ENCODE measurements at places on chromosomes 5 and 9.

DNA sequence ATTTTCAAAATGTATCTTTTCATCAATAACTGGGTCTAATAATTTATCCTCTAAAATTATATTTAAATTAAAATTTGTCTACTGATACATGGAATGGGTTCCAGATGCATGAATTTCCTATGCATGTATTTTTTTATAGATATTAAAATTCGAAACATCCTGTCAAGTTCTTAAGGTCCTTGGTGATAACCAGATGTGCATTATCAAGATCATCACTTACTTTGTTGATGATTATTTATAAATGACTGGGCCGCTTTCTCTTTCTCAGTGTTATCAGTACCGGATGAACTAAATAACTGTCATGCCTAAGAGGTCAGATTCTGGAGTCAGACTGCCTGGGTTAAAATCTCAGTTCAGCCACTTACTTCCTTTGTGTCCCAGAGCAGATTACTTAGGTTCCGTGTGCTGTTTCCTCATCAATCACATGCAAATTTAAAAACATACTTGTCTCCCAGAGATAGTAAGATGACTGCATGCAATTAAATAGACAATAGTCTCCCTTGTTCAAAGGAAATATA is 124.3 kb downstream of the TEX10 start:
- no peak for DNase-seq

DNA sequence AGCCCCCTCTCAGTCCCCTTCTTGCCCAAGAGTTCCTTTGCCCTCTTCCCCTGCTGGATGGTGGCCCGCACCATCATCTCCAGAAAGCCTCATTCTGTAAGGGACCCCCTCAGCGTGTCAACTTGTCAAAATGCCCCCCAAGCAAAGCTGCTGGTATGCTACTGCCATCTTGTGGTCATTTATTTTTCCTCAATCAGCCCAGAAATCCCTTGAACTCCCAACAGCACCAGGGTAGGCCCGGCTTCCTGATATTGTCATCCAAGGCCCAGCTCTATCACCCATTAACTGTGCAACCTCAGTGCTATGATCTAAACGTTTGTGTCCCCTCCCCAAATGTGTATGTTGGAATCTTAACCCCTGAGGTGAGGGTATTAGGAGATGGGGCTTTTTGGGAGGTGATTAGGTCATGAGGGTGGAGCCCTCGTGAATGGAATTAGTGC is 53.2 kb upstream of the FBXW11 start:
- DNase-seq, result no peak

DNA sequence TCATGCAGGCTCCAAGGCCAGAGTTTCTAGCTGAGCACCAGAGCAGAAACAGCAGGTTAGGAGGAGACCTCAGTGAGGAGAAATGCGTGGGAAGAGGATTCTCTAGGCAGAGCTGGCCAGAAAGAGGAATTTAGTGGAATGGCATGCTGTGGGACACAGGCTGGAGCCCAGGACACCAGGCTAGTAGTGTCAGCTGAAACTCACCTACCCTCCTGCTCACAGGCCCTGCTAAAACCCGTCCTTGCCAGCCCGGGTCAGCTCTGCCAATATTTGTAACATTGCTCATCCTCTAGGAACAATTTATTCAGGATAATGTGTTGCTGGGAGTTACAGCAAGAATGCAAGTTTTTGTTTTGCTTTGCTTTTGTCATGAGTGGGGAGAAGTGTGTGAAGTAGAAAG is 40.2 kb upstream of the AGXT2 start:
- no peak for DNase-seq

- peak; percentile 13 for DNase-seq
Measured at GRCh38 chr9:123834889-123835562, 94.9 kb downstream of the DENND1A start.

GRCh38 chr5:72366324-72366976 is 46.3 kb downstream of the PTCD2 start:
- DNase-seq, result peak; percentile 56

DNA sequence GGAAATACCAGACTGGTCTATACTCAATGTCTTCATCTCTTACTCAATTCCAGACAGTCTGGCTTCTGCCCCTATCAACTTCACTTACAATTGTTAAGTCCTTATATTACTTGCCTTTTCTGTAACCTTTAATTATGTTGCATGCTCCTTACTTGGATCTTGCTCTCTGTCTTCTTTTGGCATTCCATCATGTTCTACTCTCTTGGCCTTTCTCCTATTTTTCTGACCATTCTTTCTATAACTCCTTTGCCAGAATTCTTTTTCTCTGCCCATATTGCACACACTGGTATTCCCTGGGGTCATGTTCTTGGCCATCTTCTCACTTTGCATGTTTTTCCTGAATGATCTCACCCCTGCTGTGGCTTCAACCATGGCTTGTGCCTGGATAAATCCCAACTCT is 209.8 kb upstream of the ZNF462 start:
- no peak for DNase-seq

- DNase-seq, result no peak
Measured at GRCh38 chr5:55331321-55331720, 23.5 kb downstream of the MTREX start.

- DNase-seq, result no peak
Measured at GRCh38 chr5:135556620-135557019, 20.9 kb upstream of the NEUROG1 start.

DNA sequence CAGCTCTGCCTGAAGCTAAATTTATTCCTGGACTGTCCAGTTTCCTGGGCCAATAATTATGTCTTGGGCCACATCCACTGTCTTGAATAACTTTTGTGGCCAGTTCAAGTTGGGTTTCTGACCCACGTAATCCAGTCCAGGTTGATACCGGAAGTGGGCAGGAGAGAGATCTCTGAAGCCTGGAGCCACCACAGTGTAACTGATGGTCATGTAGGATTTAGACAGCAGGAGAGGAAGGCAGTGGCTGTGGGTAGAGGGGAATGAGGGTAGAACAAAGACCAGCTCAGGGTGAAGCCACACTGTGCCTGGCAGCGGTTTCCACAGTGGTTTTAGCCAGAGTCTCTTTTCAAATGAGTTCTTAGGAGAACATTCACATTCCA is 30.2 kb downstream of the SH3PXD2B start:
- no peak for DNase-seq

DNA sequence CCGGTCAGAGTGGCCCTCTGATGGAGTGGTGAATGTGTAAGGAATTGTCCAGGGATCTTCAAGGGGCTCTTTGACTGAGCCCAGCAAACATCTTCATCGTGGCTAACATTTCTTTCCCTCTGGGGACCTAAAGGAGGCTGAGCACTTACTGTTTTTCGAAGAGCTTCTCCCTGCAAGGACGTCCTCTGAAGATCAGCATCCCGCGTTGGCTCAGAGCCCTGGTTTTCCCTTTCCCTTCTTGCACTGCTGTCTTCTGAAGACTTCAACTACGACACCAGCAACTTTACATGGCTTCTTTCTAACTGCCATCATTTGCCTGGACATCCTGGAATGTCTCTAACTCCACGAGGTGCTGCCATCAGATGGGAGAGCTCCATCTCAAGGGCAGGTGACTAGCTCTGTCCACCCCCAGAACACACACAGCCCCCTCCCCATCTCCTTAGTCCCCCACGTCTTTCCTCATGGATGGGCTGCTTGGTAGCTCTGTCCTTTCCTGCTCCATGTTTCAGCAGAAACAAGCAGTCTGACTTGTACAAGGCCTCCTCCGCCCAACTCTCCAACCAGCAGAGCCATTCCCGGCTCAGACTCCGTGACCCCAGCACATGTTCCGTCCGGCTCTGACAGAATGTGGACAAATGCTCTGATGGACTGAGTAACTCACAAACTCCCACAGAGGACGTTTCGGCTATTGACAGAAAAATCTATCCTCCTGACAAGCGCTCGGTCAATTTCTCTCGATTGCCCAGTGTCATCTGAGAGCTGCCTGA is 17.1 kb downstream of the SHB start:
- DNase-seq, result no peak

DNA sequence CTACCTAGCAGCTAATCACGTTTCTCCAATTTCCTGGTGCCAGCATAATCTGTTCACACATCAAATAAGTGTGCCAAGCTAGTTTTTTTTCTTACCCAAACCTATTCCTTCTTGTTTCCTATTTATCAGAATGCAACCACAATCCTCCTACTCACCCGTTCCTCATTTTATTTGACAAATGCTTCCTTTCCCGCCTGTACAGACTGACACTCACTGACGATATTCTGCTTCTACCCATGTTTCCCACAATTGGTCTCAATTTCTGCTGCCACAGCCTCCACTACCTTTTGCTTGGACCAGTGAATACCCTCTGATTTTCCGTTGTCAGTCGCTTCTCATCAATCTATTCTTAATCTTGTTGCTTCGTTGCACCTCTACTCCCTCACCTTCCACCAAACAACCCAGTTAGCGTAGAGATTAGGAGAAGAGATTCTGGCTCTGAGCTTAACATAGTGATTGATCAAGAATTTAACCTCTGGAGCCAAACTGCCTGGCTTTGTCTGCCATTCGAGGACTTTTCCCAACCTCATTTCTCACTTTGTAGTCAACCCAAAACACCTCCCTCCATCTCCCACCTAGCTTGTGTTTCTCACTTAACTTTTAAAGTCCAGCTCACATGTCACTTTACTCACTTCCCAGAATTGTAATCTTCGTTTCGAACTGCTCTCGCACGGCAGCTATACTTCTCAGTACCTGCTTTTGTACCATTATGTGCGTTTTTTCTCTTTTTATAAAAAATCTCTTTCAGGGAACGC is 729 bp upstream of the TMEM38B start:
- peak; percentile 7 for DNase-seq

GRCh38 chr5:168434746-168435321 is 51.4 kb upstream of the RARS1 start:
- no peak for DNase-seq

- peak; percentile 23 for DNase-seq
Measured at GRCh38 chr9:106697750-106698502, 165.0 kb upstream of the ZNF462 start.

DNA sequence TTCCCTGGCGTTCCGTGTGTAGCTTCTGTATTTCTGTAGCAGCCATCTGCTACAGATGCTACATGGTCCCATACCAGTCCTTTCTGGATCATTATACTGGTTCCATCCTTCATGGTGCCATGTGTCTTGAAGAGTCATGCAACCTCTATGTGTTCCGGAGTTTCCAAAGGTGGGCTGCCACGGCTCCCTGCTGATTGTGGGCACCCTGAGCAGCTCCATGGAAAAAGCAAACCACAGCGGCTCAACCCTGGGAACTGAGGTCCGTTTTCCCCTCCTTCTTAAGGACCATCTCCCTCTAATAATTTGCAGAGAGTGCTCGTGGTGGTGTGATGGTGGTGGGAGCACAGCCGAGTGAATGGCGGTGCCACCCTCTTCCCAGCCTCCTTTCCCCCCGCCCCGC is 600.4 kb downstream of the CCDC171 start:
- no peak for DNase-seq

GRCh38 chr5:12323637-12324229 is 419.5 kb upstream of the CTNND2 start:
- DNase-seq, result no peak

DNA sequence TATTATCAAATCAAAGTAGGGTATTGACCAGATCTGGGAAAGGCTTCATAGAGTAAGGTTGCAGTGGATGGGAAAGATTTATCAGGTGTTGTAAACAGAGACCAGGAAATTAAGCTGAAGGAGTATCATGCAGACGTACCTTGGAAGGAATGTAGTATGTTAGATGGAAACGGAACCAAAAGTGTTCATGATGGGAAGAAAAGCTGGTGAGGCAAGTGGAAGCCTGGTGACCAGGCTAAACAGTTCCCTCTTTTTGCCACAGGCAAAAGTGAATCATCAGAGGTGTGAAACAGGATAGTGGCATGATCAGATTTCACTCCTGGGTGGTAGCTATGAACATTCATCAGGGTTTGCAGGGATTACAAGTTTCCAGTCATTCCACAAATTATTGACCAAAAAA is 780.1 kb upstream of the DMAC1 start:
- DNase-seq, result no peak

GRCh38 chr5:88515881-88516819 is 247.5 kb upstream of the TMEM161B start:
- no peak for DNase-seq

- DNase-seq, result no peak
Measured at GRCh38 chr5:68419637-68420452, 204.3 kb downstream of the PIK3R1 start.

- DNase-seq, result peak; percentile 21
Measured at GRCh38 chr5:21802869-21803490, 1050.2 kb downstream of the CDH12 start.

- no peak for DNase-seq
Measured at GRCh38 chr9:137035937-137036336, 4.0 kb upstream of the FUT7 start.

GRCh38 chr5:168699002-168699401 is 119.8 kb upstream of the PANK3 start:
- no peak for DNase-seq

DNA sequence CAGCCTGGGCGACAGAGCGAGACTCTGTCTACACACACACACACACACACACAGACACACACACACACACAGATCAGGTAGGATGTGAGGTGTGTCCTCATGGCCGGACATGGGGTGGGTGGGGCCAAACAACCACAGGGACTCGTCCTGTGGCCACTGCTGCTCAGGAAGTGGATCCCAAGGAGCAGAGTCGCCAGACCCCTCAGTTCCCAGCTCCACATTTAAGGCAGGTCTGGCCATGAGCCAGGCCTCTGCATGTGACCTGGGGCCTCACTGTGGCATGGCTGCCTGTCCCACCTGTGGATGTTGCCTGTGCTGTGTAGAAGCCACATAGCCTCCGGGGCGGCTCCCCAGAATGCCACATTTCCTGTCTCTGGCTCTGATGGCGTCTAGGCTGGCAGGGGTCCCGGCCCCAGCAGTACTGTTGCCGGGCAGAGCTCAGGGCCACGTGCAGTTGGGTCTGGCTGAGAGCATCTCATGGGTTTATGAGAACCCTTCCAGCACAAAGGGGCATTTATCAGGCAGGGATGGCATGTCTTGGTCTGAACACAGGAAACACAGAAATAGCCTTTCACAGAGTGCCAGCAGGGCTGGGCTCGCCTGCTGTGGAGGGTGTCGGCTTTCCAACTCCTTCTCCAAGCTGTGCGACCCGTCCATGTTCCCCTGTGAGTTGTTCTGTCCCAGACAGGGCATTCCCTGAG is 9.9 kb upstream of the NINJ1 start:
- peak; percentile 97 for DNase-seq

GRCh38 chr9:92360083-92360482 is 34.3 kb downstream of the CENPP start:
- no peak for DNase-seq

DNA sequence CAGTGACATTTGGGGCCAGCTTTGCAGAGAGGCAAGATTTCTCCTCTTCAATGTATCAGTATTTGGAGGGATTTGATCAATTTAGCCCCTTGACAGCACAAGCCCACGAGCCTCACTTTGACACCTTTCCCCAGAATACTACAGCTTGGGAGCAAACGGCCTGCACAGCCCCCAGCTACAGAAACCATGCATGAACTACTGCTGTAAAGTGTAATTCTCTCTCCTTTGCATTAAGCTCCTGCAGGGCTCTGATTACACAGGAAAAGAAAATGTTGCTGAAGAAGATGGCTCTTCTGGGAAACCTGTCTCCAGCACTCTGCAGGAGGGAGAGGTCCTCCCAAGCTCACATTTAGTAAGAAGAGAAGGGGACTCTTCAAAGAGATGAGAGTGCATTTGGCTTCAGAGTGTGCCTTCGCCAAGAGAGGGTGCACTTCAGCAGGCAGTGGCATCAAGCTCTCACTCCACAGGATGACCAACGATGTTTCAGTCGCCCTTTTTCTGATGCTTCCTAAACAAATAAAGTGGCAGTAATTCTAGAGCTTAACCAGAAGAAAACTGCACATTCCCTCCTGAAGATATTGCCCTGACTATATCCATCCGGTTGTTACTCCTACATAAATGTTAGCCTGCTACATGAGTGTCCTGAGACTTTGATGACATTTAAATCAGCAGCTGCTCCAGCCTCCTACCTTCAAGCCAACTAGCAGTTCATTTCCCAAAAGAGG is 272.2 kb downstream of the AUH start:
- DNase-seq, result no peak

- no peak for DNase-seq
Measured at GRCh38 chr5:55911784-55912653, 60.9 kb downstream of the IL31RA start.

Measured in putamen (tissue), 1 donor.